Islet precursor cell (in vitro differentiated cells): ENCODE measurements at places on chromosomes 2 and 18.

- DNase-seq, result no peak
Observed at GRCh38 chr2:176960736-176961520, 251.7 kb upstream of the HNRNPA3 start.

DNA sequence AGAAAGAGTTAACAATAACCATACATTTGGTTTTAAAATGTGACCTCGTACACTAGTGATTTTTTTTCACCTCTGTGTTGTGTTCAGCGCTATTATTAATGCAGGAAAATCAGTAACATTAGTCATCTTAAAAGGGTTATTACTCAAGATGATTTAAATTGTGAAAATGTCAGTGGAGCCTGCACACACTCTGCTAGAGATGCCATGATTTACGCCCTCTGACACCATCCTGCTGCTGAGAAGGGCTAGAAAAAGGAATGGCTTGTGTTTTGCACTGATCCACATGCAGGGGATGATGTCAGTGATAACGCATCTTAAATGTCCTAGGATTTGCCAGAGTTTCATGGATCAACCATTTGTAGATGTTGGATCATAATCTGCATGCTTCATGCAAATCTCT lies 121.3 kb upstream of the BOD1L2 start:
- DNase-seq, result no peak

- DNase-seq, result no peak
Observed at GRCh38 chr2:134999521-134999920, 47.7 kb downstream of the MAP3K19 start.

DNA sequence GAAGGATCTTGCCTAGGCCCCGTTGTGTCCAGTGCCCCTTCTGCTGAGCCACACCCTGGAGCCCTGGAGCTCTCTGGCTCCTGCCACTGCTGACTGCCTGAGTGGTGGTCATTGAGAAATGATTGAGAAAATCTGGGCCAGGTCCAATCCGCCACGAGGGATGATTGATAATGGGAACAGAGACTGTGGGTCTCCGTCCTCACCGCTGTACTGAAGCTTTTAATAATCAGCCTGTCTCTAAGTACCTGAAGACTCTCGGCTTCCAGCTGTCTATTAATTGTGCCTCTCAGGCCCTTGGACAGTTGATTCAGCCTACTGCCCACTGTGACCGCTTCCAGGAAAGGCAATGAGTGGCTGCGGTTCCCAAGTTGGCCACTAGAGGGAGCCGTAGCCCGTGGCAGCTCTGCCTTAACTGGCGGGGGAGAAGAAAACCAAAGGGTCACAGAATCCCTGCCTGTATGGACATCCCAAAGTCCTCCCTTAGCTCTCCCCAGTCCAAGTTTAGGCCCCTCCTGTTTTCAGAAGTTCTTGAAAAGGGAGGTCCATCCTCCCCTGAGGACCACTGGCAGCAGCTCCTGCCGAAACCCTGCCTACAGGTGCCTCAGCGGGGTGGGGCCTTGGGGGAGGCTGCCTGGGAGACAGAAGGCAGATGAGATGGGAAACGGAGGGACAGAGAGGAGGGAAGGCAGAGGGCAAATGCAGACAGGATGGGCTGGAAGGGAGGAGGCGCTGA lies 213.6 kb downstream of the TNS1 start:
- DNase-seq, result peak; percentile 90

DNA sequence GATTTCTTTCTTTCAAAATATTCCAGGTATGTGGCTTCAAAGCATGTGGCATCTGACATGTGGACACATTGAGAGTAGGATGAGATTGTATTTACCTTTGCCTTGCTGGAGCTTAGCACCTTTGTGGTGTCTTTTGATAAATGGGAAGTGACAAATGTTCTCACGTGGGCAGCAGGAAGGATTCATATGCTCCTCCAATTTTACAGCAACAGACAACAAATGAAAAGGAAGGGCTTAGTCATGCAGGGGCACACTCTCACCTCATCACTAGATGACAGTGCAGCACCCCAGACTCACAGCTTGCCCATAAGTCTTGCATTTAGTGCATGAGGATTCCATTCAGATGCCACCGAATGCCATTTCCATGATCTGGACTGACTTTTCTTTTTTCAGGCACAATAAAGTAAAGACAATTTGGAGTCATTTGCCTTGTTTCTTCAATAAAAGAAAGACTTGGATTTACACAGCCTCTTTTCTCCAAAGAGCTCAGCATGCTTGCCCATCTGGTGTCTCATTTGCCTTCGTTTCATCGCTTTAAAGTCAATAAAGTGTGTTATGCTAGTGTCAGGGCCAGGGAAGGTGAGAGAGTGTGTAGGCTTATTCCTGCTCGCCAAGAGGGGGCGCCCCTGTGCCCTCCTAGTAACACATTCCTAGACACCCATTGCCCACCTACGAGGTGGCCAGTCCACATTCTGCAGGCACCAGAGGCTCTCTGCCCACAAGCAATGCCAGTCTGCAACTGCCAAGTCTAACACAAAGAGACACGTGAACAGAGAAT lies 39.6 kb upstream of the DAPL1 start:
- no peak for DNase-seq

DNA sequence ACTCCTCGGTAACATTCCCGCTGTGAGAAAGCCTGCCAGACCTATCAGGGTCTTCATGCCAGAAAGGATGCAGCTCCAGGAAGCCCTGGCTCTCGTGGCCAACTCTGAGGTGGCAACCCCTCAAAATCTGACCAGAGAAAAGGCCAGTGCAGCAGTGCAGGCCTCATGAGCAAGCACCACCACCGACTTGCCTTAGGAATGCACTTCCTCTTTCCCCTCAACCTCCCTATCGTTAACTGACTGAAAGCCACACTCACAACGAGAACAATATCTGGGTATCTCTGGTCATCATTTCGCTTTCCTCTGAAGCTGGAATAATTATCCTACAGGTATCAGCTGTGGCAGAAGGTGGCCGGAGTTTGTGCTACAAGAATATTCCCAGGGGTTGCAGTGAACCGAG lies 101.4 kb upstream of the POU3F3 start:
- peak; percentile 48 for DNase-seq

DNA sequence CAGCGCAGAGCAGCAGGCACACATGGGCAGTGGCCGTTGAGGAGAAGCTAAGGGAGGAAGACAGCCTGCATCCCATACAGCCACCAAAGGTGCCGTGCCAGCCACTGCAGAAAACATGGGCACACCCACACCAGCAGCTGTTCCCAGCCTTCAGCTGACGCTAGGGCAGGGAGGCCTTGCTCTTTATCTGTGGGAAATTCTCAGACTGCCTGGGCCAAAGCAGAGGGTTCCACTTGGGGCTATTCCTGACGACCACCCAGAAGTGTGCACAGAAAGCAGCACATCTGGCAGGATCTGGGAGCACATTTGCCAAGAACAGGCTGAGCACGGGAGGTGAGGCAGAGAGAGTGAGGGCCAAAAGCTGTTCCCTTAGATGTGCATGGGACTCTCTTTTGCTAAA lies 101.3 kb upstream of the SOX11 start:
- no peak for DNase-seq

DNA sequence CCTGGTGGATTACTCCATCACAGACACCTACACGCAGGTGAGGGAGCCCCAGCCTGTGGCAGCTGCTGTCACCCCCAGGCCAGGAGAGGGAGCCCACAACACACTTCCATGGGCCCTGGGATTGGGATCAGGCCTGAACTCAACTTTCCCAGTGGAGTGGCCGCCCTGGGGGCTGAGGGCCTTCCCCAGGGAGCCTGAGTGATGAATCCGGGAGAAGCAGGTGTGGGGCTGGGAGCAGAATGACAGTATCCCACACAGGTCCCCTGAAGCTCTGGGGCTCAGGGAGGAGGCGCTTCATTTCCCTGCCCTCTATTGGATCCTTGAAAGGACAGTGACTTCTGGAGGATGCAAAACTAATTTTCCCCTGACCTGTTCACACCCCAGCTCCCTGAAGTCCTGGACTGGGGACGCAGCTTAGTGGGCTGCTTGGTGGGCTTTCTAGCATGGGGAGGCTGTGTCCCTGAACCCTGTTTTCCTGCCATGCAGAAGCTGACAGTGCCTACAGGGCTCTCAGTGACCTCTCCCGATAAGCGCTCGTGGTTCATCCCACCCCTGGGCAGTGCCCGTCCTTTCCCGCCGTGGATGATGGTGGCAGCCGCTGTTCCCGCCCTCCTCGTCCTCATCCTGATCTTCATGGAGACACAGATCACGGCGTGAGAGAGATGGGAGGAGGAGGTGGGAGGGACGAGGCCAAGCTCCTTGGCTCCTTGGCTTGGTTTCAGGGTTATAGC lies 11.0 kb downstream of the SLC4A3 start:
- DNase-seq, result peak; percentile 60

- no peak for DNase-seq
Observed at GRCh38 chr2:66317268-66317890, 117.5 kb upstream of the MEIS1 start.

GRCh38 chr2:156379071-156379470 lies 46.5 kb upstream of the NR4A2 start:
- DNase-seq, result no peak

- no peak for DNase-seq
Observed at GRCh38 chr2:26772064-26773001, 8.2 kb downstream of the SLC35F6 start.

DNA sequence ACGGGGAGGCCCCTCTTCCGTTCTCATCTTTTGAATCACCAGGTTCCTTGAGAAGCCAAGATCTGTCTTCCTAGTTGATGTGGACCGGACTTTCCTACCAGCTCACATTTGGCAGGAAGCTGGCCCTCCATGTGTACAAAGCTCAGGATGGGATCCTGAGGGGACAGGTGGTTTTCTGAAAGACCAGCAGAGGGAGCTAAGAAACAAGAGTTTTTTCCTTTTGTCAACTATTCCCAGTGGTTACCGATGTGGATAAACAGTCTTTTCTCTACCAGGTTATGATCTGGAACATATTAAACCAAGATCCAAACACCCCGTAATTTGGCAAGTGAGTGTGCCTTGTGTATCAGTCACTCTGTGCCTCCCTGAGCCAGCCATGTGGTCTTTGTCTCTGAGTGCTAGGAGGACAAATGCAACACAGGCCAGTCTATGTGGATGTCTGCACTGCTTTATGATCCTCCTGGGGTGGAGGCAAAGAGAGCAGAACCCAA lies 25.1 kb upstream of the ARHGAP25 start:
- peak; percentile 60 for DNase-seq

- DNase-seq, result no peak
Observed at GRCh38 chr2:237488901-237489860, 2.1 kb downstream of the MLPH start.

DNA sequence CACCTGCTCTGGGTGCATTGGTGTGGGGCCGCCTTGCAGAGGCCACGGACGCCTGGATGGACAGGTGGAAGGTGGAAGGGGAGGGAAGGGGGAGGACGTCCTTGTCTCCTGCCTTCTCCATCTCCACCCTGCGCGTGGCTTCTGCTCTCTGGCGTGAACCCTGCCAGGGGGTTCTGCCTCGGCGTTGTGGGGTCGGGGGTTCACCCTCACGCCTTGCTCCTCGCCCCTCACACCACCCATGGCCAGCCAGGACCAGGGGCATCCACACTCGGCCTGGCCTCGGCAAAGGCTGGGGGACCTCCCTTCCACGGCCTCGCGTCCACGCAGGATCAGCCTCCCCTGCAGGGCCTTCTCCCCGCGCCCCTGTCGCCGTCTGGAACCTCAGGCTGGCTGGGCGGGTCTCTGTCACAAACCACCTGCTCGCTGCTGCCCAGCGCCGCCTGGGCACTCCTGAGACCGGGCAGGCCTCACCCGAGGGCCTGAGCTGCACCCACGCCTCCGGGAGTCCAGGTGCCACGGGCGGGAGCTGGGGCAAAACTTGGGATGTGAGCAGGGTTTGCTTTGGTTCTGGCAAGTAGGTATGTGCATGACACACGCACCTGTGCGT lies 655.9 kb downstream of the GALR1 start:
- DNase-seq, result no peak

DNA sequence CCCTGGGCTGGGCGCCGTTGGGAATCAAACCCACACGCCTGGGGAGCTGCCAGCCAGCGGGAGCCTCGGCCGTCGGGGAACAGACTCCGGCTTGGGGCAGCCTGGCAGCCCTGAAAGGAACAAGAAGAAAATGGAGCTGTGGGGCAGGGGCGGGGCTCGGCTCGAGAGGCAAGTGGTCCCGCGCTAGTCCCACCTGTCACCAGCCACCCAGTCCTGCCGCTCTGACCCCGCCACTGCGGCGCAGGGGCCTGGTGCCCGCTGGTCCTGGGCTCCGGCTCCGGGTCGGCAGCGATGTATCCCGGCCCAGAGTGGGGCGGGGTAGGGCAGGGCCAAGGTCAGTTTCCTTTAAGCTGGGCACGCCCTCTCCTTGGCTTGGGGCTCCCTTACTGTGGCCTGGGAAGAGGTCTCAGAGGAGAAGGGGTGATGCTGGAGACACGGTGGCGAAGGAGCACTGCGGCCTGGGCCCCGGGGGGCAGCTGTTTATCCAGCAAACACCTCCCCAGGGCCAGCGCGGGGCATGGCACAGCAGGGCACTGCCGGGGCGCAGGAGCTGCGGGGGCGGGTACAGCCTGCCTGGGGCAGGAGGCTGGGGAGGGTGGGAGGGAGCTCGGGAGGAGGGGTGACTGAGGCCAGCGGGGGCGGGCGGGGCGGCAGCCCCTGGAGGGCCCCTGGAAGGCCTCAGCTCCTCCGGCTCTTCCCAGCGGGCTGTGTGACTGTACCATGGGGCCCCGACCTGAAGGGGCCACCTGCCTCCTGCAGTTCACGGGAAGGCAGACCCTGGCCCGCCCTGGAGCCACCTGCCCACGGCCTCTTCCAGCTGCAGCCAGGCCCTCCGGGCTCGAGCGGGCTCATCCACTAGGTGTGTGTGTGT lies 15.6 kb downstream of the ODC1 start:
- DNase-seq, result no peak

GRCh38 chr2:18855027-18855426 lies 265.7 kb upstream of the NT5C1B start:
- DNase-seq, result no peak

DNA sequence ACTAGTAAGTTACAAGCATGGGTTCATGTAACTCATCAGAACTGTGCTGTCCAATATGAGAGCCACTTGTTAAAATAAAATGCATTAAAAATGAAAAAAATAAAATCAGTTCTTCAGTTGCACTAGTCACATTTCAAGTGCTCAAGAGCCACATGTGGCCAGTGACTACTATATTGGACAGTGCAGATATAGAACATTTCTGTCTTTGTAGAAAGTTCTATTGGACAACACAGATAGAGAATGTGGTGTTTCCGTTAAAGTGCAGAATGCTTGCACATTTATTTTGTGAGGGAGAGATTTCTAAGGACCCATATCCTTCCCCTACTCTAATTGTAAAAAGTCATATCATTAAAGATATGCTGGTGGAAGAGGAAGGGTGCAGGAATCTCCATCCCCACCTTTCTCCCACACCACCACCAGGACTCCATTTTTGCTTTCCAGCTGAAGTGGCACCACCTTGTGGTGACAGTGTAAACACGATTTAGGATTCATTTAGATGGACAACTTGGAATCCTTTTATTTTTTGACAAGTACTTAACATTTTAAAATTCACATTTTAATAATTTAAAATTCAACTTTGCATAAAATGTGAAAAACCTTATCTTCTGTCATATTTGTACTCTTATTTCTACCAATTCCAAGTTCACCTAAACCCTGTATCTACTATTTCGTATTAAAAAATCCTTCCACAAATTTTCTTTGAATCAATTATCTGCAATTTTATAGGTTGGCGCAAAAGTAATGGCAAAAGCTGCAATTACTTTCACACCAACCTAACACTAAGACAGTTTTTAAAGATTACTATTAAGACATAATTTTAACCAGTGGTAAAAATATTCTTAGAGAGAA lies 9.4 kb upstream of the CD302 start:
- peak; percentile 65 for DNase-seq
